Activated CD8-positive, alpha-beta memory T cell treated with anti-CD3 and anti-CD28 coated beads for 1 hour (primary cell): ENCODE measurements at places on chromosomes 2 and 18.

- no peak for DNase-seq
These were observed 224.6 kb downstream of the EPHA4 start for GRCh38 chr2:221347471-221347870.

- DNase-seq = no peak
These were observed 203.5 kb downstream of the MBD2 start for GRCh38 chr18:54020966-54021365.

DNA sequence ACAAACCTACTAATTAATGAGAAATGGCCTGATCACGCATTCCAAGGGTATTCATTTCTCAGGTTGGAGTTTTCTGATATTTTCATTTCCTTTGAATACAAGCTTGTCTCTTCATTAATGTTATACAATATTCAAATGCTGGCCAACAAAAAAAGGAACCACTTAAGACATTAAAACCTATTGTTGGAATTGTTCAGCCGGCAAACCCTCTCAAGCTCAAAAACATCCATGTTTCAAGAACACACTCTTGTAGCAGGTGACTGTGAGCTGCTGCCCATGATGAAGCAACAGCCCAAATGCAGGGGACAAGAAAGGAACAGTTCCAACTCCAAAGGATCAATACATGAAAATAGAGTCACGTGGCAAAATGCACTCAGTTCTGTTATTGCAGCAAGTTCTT, 454.5 kb downstream of the BCL11A start:
- DNase-seq = no peak

GRCh38 chr2:85769236-85769982, 15.6 kb downstream of the ATOH8 start:
- DNase-seq = no peak

DNA sequence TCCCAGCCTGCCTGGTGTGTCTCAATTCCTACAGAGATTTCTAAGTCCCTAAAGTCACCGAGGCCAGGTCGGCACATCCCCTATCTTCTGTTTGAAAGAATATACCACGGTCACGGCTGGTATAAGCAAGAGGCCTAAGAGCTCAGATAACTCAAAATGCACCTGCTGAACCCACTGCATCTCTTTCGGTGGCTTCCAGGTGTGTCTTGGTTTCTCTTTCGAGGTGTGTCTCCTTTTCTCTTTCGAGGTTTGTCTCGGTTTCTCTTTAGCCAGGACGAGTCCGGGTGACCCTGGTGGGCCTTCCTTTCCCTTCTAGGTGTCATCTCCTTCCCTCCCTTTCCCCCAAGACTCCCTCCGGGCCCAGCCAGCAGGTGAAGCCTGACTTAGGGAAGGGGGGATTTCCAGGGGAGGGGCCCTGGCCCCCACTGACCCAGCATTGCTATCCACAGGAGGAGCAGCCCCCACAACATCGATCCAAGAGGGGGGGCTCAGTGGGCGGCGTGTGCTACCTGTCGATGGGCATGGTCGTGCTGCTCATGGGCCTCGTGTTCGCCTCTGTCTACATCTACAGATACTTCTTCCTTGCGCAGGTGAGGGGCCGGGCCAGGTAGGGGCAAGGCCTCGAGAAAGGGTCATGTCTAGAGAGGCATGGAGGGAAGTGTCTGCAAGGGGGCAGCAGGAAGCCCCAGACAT, 8.4 kb downstream of the ITM2C start:
- DNase-seq = no peak
